ENCODE measurements at places on chromosomes 5 and 9. TPM values are rescaled to one million over a fixed set of nuclear protein-coding genes. Genes with fewer than 3 reads are reported as not detected.

GLRA1 gene
- total RNA-seq: not detected

GRCh38 chr5:144203750-144204596 is 33.3 kb downstream of the KCTD16 start:
- H3K4me3 ChIP-seq: no peak overlapping the region
- H3K27me3 ChIP-seq: peaks cover 52% of the 10 kb centered on the region
- no peaks in the 10 kb centered on the region for H3K36me3 ChIP-seq
- peak; percentile 26 for DNase-seq
- no peak overlapping the region for H3K27ac ChIP-seq

DNA sequence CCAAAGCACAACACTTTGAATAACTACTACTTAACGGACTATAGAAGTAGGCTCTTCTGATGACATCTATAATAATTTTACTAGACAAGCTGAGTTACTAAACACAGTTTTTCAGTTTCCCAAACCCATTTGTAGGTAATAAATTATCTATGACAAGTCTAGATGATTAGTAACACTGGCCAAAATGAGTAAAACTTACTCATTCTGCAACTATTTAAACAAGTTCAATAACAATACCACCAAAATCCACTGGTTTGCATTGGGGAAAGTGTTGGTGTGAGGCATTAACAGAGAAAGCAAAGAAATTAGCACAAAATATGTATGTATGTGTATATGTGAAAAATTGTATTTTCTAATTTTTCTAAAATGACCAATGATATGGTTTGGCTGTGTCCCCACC is 119.3 kb downstream of the NR2F1-AS1 start:
- H3K4me1 ChIP-seq: no peaks in the 10 kb centered on the region
- H3K27ac ChIP-seq: no peak overlapping the region
- no peaks in the 10 kb centered on the region for H3K27me3 ChIP-seq
- no peak for DNase-seq

GRCh38 chr9:81318571-81318970 is 370.8 kb downstream of the TLE1 start:
- H3K4me1 ChIP-seq: no peaks in the 10 kb centered on the region
- no peaks in the 10 kb centered on the region for H3K27me3 ChIP-seq
- H3K27ac ChIP-seq: no peak overlapping the region
- DNase-seq: no peak
- no peaks in the 10 kb centered on the region for H3K36me3 ChIP-seq
- H3K4me3 ChIP-seq: no peak overlapping the region

GRCh38 chr5:53037141-53037859 is 48.1 kb downstream of the ITGA2 start:
- H3K4me3 ChIP-seq: no peak overlapping the region
- peaks cover 4% of the 10 kb centered on the region for H3K27me3 ChIP-seq
- H3K36me3 ChIP-seq: no peaks in the 10 kb centered on the region
- H3K4me1 ChIP-seq: peaks cover 28% of the 10 kb centered on the region
- no peak overlapping the region for H3K27ac ChIP-seq

TMOD1 gene
- 1.6 TPM for total RNA-seq

GRCh38 chr5:74589204-74590056 is 51.1 kb downstream of the ENC1 start:
- no peak overlapping the region for H3K27ac ChIP-seq
- H3K36me3 ChIP-seq: no peaks in the 10 kb centered on the region
- no peaks in the 10 kb centered on the region for H3K4me1 ChIP-seq
- no peak for DNase-seq

GRCh38 chr5:149641000-149641576 is 59.8 kb downstream of the ARHGEF37 start:
- DNase-seq: no peak
- no peaks in the 10 kb centered on the region for H3K27me3 ChIP-seq
- H3K4me1 ChIP-seq: peaks cover 6% of the 10 kb centered on the region
- no peaks in the 10 kb centered on the region for H3K36me3 ChIP-seq
- no peak overlapping the region for H3K4me3 ChIP-seq
- H3K27ac ChIP-seq: no peak overlapping the region

- no peak overlapping the region for H3K4me3 ChIP-seq
- DNase-seq: no peak
- H3K27me3 ChIP-seq: no peaks in the 10 kb centered on the region
These were observed 33.2 kb upstream of the NOTCH1 start for GRCh38 chr9:136578915-136579649.
